GM23248 (cell line): ENCODE measurements at places on chromosomes 7 and 10.

GRCh38 chr7:128112781-128113221 is 81.6 kb upstream of the LRRC4 start:
- DNase-seq: no peak

- DNase-seq: no peak
These were observed 33.7 kb downstream of the ANKIB1 start for GRCh38 chr7:92279396-92280031.

DNA sequence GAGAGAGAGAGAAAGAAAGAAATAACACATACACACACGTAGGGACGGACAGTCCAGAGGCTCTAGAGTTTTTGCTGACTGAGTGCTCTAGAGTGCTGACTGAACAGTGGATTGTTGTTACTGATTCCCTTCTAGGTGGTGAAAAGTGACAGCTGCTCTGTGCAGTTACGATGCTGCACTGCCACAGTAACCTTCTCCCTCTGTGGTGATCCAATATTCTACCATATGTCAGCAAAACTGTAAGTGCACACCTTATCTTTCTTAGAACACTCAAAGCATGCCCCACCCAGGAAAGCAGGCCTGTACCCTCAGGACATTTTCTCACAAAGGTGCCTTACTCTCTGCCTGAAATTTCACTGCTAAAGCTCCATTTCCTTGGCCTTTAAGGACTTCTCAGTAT is 1023.5 kb downstream of the TYW1 start:
- DNase-seq: no peak

GRCh38 chr7:23930312-23930711 is 220.3 kb downstream of the STK31 start:
- DNase-seq: no peak
